ENCODE measurements at places on chromosomes 5 and 9.

DNA sequence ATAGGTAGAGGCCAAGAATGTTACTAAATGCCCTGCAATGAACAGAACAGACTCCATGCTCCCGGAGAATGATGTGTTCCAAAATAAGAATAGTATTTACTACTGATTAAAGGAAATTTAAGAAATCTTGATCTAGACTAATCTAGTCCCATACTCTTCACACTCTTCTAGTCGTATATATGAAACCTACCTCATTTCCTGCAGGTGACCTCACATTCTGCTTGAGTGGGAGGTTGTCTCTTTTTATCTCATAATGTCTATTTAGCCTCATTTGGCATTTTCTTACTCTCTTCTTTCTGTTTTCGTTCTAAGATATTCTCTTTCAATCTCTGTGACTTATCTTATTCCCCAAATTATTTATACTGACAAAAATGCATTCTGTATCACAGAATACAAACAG lies 9.2 kb upstream of the SHOC1 start:
- DNase-seq = no peak

DNA sequence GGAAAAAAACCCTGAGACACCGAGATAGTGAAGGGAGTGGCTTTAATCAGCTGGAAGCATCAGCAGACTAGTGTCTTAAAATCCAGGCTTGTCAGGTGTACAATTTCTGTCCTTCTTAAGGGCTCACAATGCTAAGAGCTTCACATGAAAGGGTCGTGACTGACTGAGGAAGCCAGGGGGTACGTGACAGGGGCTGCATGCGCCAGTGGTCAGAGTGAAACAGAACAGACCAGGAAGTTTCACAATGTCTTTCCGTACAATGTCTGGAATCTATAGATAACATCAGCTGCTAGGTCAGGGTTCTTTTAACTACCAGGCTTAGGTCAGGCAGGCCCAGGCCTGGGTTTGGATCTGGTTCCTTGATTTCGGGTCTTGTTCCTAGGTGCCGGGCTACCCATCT lies 253.0 kb downstream of the CDH10 start:
- DNase-seq = no peak

DNA sequence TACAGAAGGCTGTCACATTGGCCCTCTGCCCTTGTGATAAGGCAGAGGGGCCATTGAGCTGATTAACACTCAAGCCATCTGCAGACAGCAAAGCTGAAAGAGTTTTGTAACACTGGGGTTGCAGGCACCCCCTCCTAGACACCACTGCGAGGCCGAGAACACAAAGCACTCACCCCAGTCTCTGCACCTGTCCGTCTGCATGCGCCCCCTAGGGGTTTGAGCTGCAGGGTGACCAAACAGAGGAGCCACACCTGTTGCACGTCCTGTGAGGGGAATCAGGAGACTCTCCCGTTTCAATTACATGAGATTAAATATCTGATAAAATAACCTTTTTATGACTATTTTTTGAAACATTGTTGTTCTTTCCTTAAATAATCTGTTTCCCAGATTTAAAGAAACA lies 1180.4 kb downstream of the CDH9 start:
- no peak for DNase-seq

- DNase-seq = no peak
Observed at GRCh38 chr5:73619606-73620333, 6.2 kb upstream of the ARHGEF28 start.

GRCh38 chr5:67996596-67996995 lies 219.0 kb upstream of the PIK3R1 start:
- DNase-seq = no peak

DNA sequence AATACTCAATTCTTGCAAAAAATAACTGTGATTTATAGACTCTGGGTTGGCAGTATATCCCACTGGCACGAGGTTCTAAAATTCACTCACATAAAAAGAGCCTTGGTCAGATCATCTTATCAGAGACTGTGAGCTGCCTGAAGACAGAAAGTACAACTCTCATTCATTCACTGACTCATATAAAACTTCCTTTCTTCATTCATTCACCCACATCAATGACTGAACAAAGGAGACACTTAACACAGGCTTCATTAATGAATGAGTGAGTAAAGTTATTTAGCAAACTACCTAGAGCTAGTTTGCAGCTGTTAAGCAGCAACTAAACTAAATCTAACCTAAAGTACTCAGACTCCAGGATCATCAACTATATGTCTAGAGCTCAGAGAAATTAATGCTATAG lies 214.7 kb downstream of the DENND1A start:
- no peak for DNase-seq

- DNase-seq = no peak
Observed at GRCh38 chr9:5587024-5587423, 41.9 kb upstream of the RIC1 start.

DNA sequence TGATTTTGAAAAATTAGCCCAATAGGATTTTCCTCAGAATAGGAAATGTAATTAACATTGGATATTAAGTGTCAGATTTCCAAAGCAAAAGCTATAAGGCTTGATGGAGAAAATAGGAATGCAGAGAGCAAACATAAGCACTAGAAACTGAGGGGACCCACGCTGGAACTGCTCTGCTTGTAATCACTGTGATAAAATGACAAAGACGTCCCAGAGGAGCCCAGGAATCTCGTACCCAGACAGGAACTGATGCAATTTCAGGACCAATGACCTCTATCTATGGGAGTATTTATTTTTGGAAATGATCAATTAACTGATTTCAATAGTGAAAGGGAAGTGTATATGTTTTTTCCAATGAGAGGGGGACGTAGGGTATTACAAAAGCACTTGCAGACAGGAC lies 714.5 kb upstream of the WWC1 start:
- DNase-seq = no peak

- no peak for DNase-seq
Observed at GRCh38 chr5:114223866-114224265, 138.0 kb upstream of the KCNN2 start.

DNA sequence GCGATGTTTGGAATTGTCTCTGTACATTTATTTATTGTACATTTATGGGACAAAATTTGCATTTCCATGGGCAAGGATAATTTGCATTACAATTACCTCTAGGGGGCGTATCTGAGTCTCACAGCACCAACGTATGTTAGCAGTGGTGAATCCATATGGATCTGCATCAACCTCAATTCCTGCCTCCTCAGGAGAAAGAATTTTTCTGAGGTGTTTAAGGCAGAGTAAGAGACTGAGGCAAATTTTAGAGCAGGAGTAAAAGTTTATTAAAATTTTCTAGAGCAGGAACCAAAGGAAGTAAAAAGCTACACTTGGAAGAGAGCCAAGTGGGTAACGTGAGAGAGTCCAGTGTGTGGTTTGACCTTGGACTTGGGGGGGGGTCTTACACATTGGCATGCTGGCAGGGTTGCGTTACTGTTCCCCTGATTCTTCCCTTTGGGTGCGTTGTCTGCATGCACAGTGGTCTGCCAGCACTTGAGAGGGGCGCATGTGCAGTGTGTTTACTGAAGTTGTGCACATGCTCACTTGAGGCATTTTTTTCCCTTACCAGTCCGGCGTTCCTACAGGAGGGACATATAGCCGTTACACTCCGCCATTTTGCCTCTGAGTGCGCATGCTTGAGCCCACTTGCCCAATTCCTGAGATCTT lies 21.0 kb upstream of the RAB14 start:
- DNase-seq = no peak

- DNase-seq = no peak
Observed at GRCh38 chr5:171520300-171521174, 101.1 kb downstream of the FGF18 start.

DNA sequence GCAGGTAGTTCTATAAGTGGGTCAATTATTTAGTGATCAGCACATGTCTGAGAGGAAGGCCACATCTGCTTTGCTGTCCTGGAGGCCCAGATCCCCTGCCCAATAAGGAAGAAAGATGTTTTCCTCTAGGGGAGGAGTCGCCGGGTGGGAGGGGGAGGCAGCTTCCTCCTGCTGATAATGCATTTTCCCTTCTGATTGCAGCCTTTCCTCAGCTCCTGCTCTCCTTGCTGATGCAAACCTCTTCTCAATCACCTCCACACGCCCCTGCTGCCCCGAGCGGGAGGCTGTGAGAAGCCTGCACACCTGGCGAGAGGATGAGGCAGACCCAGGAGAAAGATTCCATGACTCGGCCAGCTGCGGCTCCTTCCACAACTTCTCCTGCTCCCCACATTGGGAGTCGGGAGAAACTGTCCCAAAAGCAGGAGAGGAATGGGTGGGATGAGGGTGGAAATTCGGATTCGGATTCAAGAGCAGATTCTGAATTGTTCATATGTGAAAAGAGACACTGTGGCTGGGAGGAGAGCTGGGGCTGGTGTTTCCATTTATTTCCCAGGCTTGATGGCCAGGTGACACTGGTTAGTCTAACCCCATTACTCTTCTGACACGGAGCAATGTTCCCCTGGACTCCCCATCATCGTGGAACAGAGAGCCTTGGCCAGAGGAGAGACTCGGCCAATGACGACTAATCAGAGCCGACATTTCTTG lies 6.8 kb upstream of the NTNG2 start:
- no peak for DNase-seq

- no peak for DNase-seq
Observed at GRCh38 chr9:131672451-131672850, 67.4 kb downstream of the RAPGEF1 start.

- DNase-seq = no peak
Observed at GRCh38 chr5:14199902-14200301, 56.8 kb downstream of the TRIO start.

DNA sequence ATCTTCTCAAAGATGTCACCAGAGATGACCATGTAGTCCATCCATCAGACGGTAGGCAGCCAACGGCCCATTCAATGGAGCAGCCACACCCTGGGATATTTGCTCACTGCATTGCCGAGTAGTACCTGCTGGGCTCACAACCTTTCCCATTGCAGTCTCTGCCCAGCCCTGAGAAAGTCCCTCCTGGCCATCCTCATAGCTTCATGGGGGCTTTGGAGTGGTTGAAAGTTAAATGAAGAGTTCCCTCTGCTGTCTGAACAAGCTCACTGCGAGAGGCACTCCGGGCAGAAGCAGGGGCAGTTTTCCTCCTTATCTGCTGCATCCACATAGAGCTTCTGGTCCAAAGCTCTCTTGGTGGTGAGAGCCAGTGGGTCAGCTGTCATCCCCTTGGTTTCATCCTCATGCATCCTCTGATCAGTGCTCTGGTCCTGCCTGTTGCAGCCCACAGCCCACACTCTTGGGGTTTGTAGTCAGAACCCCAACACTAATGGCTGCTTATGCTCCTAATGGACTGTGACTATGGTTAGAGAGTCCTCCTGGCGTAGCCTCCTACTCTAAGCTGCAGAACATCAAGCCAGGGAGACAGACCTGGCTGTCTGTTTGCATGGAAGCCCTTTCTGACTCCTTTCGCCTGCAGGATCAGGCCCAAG lies 23.3 kb downstream of the TNFSF8 start:
- DNase-seq = no peak

DNA sequence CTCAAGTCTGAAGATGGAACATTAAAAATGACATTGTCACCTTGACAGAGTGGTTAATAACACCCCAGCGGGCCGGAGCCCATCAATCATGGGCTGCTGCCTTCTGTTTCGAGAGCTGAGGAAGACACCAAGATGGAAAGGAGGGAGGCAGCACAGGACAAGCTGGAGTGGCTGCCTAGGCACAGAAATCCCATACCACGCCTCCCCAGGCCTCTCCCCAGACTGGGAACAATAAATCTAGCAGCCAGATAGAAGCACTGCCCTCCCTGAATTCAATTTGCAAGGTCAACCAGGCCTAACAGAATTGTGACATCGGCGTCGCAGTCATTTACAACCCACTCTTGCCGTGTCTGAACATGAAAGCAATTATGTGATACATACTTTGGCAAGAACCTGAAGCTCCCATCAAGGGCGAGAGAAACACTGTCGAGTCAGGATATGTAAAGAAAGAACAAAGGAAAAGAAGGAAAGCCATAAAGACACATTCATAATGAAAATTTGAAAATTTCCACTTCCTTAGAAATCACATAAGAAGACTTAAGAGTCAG lies 35.4 kb upstream of the ZNF354A start:
- no peak for DNase-seq

DNA sequence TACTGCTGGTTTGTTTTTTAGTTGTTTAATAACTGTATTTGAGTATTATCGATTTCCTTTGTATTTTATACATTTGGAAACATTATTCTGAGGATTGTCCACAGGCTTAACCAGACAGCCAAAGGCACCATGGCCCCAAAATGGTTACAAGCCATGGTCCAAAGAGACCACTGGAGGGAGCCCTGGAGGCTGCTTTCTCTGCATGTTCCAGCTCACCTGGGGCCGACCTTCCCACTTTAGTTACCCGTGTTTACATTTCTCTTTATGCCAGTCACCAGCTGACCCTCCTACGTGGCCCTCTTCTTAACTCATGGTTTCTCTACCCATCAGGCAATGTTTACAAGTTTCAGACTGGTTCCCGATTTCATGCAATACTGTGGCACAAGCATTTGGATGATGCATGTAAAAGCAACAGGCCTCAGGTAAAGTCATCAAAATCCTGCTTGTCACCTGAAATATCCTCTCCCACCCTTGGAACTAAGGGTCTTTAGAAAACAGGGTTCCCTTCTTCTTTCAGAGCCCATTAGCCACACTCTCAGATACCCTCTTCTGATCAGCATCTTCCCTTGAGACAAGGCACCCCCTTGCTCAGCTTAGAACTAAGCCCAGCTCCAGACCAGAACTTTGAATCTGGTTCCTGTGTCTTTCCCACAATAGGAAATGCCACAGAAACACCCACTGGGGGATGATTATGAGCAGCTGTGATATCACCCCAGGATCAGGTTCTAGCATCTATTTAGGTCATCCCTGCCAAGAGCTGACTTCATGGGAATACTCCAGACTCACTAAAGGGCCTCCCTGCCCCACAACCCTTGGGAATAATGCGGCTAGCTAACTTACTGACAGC lies 49.9 kb upstream of the GARNL3 start:
- DNase-seq = peak; percentile 37

DNA sequence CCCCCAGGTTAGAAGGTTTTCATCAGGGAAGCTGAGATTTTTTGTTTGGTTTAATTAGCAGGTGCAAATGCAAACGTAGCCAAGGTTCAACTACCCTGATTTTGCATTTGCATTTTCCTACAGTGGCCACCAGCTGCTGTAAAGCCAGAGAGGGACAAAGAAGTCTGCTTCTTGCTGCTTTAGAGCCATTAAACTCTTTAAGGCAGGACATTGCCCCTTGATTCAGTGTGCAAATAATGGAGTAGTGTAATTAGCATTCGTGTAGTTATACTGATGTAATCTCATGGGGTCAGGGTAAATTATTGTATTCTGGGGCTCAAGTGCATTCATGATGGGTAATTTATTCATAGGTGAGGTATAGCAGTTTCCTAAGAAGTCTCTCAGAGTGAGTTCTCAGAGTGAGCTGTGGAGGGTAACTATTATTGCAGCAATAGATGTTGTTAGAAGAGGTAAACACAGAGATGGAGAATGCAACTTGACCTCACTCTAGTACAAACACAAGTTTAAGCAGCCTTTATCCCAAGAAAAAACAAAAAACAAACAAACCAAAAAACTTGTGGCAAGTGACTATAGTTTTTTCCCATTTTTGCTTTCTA lies 526.5 kb downstream of the KIF4B start:
- no peak for DNase-seq

- no peak for DNase-seq
Observed at GRCh38 chr5:73958037-73958436, 332.0 kb downstream of the ARHGEF28 start.

Data from hippocampal formation (tissue), 2 donors.